ENCODE measurements at places on chromosomes 5 and 9.

GRCh38 chr5:119945691-119946090, 316.3 kb downstream of the FAM170A start:
- no peak for DNase-seq

- no peak for DNase-seq
Observed at GRCh38 chr5:141354900-141355469, at the start of gene PCDHGA4. PCDHGA4 (plus strand) TSS chr5:141355021; CDS start chr5:141355108, 87 bp downstream.

DNA sequence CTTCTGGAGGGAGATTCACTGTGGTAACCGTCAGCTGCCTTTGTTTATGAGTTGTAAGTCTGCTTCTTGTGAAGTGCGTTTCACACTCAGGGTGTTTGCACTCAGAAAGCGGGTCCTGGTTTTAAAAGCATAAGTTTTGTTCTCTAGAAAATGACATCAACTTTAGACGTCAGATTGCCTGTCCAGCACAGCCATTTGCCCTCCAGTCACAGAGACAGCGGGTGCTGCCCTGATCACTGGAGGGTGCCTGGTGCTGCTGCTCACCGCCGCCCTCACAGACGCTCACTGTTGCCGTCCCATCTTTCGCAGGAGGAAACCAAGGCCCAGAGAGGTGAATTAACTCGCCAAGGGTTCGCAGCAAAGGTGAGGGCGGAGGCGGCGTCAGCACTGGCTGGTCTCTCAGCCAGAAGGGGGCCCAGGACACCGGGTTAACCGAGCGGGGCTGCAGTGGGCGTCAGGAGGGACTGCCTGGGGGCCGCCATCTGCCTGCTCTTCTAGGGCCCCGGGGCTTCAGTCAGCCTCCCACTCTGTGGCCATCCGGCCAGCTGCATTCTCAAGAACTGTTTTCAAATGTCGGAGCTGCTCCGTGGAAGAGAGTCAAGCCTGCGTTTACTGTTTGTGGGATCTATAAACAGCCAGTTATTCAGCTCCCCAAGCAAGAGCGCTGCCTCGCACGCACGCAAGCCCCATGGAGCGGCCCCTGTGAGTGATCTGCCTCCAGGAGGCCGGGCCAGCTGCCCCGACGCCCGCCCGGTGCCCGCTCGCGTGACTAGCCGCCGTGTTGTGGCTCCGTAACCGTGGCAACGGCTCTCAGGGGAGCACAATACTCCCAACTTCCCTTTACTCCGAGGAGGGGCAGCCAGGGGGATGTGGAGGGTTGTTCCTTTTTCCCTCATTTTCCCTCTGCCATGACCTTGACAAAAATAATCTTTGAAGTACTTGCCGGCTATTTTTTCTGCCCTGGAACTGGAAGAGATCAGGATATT, 43.4 kb upstream of the EXOC3 start:
- DNase-seq, result peak; percentile 83

DNA sequence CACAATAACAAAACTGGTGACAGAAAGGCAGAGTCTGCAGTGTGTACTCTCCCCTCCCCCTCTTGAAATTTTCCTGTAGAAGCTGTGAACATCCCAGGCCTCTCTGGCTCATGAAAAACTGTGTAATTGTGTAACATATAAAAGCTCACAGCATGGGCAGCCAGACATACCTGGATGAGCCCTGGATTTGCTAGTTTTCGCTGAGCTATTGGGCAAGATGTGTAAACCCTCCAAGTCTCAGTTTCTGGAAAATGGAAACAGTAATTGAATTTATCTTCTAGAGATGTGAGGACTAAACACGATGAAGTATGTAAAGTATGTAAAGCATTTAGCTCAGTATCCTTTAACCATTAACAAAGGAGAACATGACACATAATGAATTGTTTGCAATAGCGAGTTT, 143.2 kb upstream of the ANKH start:
- no peak for DNase-seq

All from hematopoietic multipotent progenitor cell treated with erythropoietin and hydrocortisone succinate and interleukin-3 and kit ligand, for 8 days (in vitro differentiated cells).